Tibial artery (tissue), 4 donors: ENCODE measurements at places on chromosomes 6 and 20.

DNA sequence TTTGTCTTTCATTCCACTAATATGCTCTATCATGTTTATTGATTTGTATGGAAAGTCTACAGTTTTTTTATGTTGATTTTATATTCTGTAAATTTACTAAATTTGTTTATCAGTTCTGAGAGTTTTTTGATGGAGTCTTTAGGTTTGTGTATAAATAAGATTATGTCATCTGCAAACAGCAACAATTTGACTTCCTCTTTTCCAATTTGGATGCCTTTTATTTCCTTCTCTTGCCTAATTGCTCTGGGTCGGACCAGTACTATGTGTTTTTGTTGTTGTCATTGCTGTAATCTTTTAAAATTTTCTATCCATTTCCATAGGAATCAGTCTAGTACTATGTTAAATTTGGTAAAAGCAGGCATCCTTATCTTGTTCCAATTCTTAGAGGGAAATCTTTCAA lies 31.5 kb upstream of the POLR1H start:
- no peaks in the 10 kb centered on the region for H3K27me3 ChIP-seq
- no peak overlapping the region for H3K4me3 ChIP-seq
- no peaks in the 10 kb centered on the region for H3K4me1 ChIP-seq
- no peak for DNase-seq
- no peaks in the 10 kb centered on the region for H3K36me3 ChIP-seq

- no peak for DNase-seq
- no peak overlapping the region for H3K27ac ChIP-seq
- H3K4me1 ChIP-seq, result peaks cover 9% of the 10 kb centered on the region
- H3K27me3 ChIP-seq, result no peaks in the 10 kb centered on the region
Measured at GRCh38 chr6:39092124-39092523, 22.9 kb downstream of the SAYSD1 start.

- H3K36me3 ChIP-seq, result no peaks in the 10 kb centered on the region
- no peaks in the 10 kb centered on the region for H3K4me1 ChIP-seq
- no peaks in the 10 kb centered on the region for H3K27me3 ChIP-seq
- no peak for DNase-seq
- H3K4me3 ChIP-seq, result no peak overlapping the region
Measured at GRCh38 chr20:54559890-54560289, 84.5 kb downstream of the DOK5 start.

DNA sequence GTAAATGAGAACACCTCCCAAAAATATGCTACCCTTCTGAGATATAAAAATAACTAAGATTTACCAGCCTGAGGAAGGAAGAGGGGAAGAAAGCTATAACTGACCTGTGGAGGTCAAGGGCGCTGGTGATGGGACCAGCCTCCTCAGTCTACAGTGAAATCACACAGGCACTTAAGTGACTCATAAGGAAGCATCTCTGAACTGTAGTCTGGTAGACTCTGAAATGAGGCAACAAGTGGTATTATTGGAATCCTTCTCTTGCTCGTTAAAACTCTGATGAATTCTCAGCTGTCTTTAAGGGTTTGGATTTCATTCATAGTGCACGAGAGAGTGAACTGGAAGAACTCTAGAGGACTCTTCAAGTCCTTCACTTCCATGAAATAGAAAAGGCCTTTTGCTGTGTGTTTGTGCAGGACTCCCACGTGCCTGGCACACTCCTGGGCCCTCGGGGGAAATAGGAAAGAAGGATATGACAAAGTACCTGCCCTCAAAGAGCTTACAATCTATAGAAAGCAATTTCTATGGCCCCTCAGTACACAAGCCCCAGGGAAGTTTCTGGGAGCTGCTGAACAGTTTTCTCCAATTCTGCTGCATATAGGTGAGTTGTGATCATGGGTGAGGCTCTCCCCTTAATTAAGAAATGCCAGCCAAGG lies 231.8 kb upstream of the RREB1 start:
- no peaks in the 10 kb centered on the region for H3K27me3 ChIP-seq
- no peak overlapping the region for H3K4me3 ChIP-seq
- DNase-seq, result no peak
- no peaks in the 10 kb centered on the region for H3K36me3 ChIP-seq
- H3K4me1 ChIP-seq, result no peaks in the 10 kb centered on the region

GRCh38 chr6:158172001-158172400 lies 3.9 kb downstream of the GTF2H5 start:
- H3K27me3 ChIP-seq, result no peaks in the 10 kb centered on the region
- no peak overlapping the region for H3K4me3 ChIP-seq
- peaks cover 34% of the 10 kb centered on the region for H3K4me1 ChIP-seq
- H3K27ac ChIP-seq, result peak overlapping the region; percentile 70

DNA sequence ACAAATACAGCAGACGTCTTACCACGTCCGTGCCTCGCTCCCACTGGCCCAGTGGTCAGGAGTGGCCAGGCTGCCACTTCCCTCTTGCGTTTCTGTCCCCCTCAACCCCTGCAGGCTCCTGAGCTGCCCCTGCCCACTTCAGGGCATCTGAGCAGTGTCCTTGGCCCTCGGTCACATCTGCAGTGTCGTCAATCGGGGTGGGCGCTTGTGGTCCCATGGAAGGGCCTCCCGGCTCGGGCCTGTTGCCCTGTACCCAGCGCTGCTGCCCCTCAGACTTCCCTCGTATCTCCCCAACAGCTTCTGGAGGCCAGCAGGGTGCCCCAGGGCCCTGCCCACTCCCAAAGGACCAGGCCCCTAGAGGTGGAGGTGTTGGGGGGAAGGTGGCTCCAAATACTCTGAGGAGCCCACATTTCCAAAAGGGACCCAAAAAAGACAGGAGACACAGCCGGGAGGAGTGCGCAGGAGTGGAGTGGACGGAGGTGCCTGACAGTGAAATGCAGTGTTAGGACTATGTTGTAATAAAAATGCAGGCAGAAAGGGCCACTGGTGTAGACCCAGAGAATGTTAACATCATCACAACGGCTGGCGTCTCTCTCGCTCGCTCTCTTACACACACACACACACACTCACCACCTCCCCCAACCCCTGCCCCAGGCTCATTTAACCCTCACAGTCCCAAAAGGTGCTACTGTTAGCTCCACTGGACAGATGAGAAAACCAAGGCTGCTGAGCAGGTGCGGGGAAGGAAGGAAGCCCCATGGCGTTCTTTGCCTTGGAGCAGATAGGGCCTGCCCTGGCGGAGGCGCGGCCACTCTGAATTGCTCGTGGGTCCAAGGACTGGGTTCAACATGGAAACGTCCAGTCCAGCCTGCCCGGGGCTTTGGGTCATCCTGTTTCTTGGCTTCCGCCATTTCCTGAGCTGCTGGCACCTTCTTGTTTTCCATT lies 343.9 kb downstream of the ZFAND3 start:
- DNase-seq, result no peak
- no peak overlapping the region for H3K27ac ChIP-seq
- H3K4me1 ChIP-seq, result no peaks in the 10 kb centered on the region
- H3K4me3 ChIP-seq, result no peak overlapping the region

DNA sequence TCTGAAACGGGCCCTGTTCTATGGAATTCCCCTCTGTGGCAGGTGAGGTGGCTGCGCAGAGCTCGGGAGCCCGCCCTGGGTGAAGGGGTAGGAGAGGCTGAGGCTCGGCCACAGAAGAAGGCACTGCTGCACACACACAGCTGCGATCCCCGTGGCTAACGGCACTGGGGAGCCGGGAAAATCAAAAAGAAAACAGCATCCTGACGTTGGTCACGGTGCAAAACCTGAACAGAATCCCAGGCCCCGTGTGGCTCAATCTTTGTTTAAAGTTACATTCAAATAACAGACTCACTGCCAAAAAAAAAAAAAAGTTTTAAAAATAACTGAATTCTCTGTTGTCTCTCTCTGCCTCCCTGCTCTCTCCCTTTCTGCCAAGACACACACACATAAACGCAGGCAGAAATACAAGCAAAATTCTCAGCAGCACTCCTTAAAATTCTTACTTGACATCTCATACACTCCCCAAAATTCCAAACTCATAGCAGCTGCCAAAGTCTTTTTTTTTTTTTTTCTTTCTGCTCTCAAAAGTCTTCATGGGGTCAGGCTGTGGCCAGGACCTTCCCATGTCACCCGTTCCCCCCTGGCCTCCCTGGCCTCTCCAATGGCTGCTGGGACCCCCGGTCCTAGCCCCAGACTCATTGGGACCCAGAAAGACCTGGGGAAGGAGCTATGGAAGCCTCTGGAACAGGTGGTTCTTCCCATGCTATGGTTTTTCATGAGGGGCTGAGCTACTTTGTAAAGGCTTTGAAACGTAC lies 248.8 kb downstream of the TTLL2 start:
- H3K27me3 ChIP-seq, result no peaks in the 10 kb centered on the region
- peak; percentile 57 for DNase-seq
- no peaks in the 10 kb centered on the region for H3K36me3 ChIP-seq
- H3K27ac ChIP-seq, result peak overlapping the region; percentile 85
- peak overlapping the region; percentile 14 for H3K4me3 ChIP-seq
- peaks cover 16% of the 10 kb centered on the region for H3K4me1 ChIP-seq

DNA sequence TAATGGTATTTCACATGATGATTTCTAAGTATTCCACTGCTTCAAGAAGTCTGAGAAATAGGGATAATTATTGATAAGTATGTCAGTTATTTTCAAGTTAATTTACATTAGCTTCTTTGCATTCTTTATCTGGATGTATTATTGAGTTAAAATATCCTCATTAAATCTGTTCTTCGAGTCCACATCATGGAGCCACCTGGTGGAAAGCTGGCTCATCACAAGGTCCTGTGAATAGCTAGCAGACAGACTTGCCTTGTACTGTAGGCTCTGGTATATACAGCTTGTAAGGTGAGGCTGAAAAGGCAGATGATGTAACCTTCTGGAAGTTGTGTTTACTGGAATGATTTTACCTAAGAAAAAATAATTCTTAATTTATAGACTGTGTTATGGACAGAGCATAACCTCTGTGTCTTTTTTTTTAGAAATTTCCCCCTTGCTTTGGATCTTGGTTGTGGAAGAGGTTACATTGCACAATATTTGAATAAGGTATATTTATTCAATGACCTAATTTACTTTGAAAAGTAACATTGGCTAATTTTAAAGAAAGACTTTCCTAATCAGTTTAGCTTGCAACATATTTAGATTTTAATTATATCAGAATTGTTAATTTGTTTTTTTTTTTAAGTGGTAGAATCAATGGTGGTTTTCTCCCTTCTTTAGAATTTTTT lies 3.5 kb downstream of the NDUFAF5 start:
- no peak for DNase-seq
- no peaks in the 10 kb centered on the region for H3K27me3 ChIP-seq
- H3K36me3 ChIP-seq, result peaks cover 38% of the 10 kb centered on the region
- H3K4me1 ChIP-seq, result peaks cover 5% of the 10 kb centered on the region
- no peak overlapping the region for H3K27ac ChIP-seq

GRCh38 chr6:15512721-15513120 lies 150.1 kb downstream of the DTNBP1 start:
- no peaks in the 10 kb centered on the region for H3K27me3 ChIP-seq
- no peak overlapping the region for H3K27ac ChIP-seq
- no peak overlapping the region for H3K4me3 ChIP-seq
- H3K36me3 ChIP-seq, result peaks cover 65% of the 10 kb centered on the region

DNA sequence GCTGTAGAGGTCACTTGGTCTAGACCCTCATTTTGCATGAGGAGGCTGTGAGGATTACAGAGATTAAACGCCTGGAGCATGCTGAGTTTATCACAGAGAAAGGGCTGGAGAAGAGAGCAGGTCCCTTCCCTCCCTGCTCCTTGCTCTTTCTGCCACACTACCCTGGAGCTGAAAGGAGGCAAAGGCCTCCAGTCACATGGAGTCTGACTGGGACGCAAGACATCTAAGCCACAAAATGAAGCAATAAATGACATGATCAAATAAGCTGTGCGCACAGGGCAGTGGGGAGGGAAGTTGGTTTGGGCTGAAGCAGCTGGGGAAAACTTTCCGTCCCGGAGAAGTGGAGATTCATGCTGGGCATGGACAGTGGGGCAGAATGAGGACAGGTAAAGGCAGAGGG lies 33.3 kb downstream of the ATXN1 start:
- no peak for DNase-seq
- H3K27ac ChIP-seq, result peak overlapping the region; percentile 16
- peaks cover 44% of the 10 kb centered on the region for H3K4me1 ChIP-seq
- H3K36me3 ChIP-seq, result no peaks in the 10 kb centered on the region

- H3K4me3 ChIP-seq, result no peak overlapping the region
- H3K27ac ChIP-seq, result no peak overlapping the region
- H3K4me1 ChIP-seq, result no peaks in the 10 kb centered on the region
- H3K27me3 ChIP-seq, result no peaks in the 10 kb centered on the region
Measured at GRCh38 chr20:56609321-56609720, 19.8 kb upstream of the TFAP2C start.

DNA sequence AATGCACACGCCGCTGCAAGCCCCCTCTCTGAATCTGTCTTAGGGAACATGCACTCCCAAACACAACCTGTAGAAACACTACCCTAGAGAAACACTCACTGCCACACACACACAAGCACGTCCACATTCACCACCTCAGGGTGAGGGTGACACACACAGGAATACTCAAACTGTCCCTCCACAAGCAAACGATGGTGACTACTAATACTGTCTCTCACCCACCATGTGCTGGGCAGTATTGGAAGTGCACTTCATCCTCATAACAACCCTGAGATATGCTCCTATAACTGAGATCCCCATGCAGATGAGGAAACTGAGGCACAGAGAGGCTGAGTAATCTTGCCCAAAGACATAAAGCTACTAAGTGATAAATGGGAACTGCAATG lies 55.0 kb downstream of the ATP9A start:
- H3K27me3 ChIP-seq, result no peaks in the 10 kb centered on the region
- no peaks in the 10 kb centered on the region for H3K4me1 ChIP-seq
- peaks cover 27% of the 10 kb centered on the region for H3K36me3 ChIP-seq

DNA sequence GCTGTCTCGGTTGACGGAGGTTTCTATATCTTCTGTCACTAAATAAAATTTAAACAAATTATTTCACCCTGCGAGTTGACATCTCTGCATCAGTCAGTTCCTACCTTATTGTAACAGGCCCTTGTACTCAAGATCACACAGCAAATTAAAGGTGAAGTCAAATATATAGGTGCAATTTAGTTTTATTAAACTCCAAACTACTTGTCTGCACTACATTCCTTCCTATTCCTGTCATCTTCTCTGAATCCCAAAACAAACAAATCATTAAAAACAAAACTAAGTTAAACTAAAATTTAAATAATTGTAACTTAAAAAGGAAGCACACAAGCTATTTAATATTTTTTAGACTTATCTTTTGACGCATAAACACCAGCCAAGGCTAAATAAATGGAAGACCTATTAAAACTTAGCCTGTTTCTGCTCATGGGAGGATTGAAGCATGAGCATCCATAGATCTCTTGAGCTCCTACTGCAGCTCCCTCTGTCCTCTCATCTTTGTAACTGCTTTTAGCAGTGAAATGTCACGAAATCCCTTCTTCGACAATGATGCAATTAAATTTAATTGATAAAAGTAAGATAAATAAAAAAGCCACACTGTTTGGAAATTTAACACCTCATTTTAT lies 1152.3 kb upstream of the GJE1 start:
- no peaks in the 10 kb centered on the region for H3K27me3 ChIP-seq
- peak overlapping the region; percentile 68 for H3K27ac ChIP-seq
- peaks cover 15% of the 10 kb centered on the region for H3K4me1 ChIP-seq
